ENCODE measurements at places on chromosomes 16 and 17.
A peak's percentile ranks its signal among the peaks of the same experiment; 100 is the strongest.

DNA sequence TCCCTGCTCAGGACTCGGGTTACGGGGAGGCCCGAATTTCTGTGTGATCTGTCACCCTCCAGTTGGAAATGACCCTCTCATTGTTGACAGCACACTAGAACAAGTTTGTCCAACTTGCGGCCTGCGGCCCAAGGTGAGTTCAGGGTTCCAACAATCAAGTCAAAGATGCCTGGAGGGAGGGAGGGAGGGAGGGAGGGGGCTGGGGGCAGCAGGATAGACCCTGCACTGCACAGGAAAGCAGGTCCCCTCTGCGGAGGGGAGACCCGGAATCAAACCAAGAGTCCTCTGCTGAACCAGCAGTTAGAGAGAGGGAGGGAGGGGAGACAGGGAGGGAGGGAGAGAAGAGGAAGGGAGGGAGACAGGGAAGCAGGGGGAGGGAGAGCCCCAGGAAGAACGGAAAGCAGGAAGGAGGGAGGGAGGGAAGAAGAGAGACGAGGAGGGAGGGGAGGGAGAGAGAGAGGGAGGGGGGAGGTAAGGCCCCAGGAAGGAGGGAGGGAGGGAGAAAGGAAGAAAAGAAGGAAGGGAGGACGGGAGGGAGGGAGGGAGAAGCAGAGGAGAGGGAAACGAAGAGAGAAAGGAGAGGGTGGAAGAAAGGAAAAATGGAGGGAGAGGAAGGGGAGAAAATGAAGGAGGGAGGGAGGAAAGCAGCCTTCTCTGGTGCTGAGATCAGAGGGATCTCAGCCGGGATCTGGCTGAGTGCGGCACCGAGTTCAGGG lies 96.7 kb upstream of the CDH5 start:
- DNase-seq: no peak

GRCh38 chr16:49280841-49281371 lies 732 bp downstream of the CBLN1 start:
- no peak for DNase-seq

DNA sequence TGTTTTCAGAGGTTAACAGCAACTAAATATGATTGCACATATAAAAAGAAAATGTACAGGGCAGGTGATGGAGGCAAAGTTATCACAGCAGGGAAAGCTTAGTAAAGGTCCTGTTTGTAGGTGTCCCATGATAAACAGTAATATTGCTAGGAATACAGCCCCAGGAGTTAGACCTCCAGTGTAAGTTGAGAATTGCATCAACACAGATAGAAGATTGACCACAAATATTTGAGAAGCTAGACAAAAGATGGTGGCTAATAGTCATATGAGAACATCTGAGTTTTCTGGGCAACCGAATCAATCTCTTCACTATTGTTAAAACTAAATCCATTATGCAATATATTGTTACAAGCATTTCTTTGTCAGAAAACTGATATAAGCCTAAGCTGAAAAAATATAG lies 152.6 kb downstream of the CDH11 start:
- no peak for DNase-seq

GRCh38 chr16:30491744-30492308 lies 19.3 kb downstream of the ITGAL start:
- DNase-seq: no peak

DNA sequence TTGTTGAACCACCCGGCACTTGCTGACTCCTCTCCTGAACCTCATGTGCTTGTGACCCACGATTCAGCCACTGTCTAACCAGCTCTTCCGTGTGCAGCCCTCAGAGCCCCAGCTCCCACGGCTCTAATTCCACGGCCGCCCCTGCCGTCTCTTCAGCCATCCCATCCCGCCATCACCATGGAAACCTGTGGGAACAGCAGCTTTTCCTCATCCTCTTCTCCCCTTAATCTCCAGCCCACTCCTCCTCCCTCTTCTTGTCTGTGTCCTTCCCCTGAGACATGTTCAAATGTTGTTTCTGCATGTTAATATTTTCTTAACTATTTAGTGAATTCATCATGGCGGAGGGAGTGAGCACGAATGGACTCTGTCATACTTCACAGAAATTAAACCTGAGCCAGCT lies 285.2 kb downstream of the CDH13 start:
- no peak for DNase-seq

GRCh38 chr17:1060991-1061390 lies 64.1 kb downstream of the TIMM22 start:
- no peak for DNase-seq

DNA sequence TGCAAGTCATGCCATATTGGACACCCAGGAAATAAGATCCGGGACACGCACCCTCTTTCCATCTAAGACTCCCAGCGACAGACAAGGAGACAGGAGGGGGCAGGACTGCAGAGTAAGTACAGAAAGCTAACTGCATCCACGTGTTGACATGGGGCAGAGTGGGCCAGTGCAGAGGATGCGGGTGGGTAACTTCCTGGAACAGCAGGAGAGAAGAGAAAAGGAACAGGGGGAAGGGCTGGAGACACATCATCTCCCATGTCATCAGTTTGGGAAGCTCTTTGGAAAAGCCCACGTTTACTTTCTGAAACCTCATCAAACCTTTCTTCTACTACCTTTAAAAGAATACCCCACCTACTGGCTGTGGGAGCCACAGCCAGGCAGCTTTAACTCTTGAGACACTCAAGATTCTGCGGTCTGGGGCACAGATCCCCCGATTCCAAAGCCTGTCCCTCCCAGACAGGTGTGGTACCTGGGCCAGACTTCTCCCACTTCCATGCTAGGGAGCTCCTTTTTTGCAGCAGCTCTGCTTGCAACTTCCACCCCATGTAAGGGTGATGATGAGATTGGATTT lies 273.5 kb upstream of the RPL38 start:
- no peak for DNase-seq

- DNase-seq: peak; percentile 12
Observed at GRCh38 chr16:30526137-30526822, at the start of gene ZNF768. Gene ZNF768, minus strand, starts transcription at chr16:30526566. Its CDS starts 153 bp downstream, at chr16:30526413.
